Stimulated activated CD4-positive, alpha-beta T cell treated with anti-CD3 and anti-CD28 coated beads, TNF-alpha, amount 100 ng/mL, for 24 hours (primary cell): ENCODE measurements at places on chromosomes 2 and 18.

- no peak for DNase-seq
Observed at GRCh38 chr2:40300391-40300790, 151.5 kb downstream of the SLC8A1 start.

GRCh38 chr2:218149848-218150440 is 16.8 kb downstream of the CXCR1 start:
- no peak for DNase-seq

GRCh38 chr18:66193938-66194337 is 410.0 kb downstream of the CDH19 start:
- no peak for DNase-seq

DNA sequence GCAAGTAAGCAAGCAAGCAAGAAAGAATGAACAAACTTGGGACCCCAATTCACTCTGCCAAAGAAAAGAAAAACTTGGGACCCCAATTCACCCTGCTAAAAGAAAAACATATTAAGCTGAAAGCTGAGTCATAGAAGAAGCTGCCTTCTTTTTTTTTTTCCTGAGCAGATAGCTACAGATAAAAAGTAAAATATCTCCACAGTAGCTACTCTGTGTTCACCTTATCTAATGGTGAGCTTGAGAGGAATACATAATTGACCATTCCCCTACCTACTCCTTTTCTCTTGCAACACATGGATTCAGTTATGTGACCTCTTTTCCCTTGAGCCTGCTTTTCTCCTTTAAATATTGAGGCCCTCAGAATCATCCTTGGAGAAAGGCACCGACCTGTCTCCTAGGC is 63.0 kb downstream of the MCFD2 start:
- no peak for DNase-seq

DNA sequence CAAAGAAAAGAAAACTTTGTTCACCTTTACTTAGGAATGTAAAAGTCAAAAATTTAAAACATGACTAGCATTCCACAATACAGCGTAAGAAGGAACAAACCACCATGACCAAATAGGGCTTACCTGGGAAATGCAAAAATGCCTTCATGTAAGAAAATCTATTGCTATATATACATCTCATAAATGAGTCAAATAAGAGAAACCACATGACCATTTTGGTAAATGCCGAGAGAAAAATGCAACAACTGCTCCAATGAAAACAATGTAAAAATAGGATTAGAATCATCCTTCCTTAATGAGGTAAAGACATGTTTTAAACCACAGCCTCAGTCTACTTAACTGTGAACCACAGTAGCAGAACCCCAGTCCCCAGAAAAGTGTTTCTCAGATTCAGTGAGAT is 49.4 kb downstream of the TGOLN2 start:
- DNase-seq, result no peak

DNA sequence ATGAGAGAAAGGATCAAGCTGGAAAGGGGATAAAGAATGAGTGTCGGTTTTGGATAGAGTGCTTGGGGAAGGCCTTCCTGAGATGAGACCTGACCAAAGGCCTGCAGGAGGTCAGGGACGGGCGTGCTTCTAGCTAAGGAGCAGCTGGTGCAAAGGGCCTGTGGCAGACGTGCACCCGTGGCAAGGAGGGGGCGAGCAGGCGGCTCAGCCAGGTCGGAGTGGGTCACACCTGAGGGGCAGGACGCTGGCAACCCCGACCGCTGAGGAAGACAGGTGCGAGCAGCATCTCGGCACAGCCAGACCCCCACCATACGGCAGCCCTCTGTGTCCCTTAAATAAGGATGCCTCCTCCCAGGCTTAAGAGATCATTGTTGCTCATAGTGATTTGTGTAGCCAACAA is 48.1 kb downstream of the ODC1 start:
- DNase-seq, result no peak

- DNase-seq, result no peak
Observed at GRCh38 chr2:15687720-15688119, 96.1 kb downstream of the DDX1 start.

GRCh38 chr2:7121851-7122250 is 204.6 kb downstream of the RNF144A start:
- no peak for DNase-seq

DNA sequence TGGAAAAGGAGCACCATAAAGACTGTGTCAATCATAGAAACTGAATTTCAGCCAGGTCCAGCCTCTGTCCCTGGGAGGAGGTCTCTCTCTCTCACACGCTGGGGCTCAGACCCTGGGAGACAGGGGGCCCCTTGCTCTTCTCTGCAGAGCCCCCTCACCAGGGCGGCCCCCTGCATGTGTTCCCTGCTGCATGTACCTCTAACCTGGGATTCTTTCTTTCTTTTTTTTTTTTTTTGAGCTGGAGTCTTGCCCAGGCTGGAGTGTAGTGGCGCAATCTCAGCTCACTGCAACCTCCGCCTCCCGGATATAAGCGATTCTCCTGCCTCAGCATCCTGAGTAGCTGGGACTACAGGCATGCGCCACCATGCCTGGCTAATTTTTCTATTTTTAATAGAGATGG is 46.5 kb downstream of the TPO start:
- no peak for DNase-seq

- no peak for DNase-seq
Observed at GRCh38 chr18:23523429-23524212, 20.3 kb downstream of the RMC1 start.

- DNase-seq, result no peak
Observed at GRCh38 chr2:9492927-9493326, 18.6 kb downstream of the IAH1 start.

DNA sequence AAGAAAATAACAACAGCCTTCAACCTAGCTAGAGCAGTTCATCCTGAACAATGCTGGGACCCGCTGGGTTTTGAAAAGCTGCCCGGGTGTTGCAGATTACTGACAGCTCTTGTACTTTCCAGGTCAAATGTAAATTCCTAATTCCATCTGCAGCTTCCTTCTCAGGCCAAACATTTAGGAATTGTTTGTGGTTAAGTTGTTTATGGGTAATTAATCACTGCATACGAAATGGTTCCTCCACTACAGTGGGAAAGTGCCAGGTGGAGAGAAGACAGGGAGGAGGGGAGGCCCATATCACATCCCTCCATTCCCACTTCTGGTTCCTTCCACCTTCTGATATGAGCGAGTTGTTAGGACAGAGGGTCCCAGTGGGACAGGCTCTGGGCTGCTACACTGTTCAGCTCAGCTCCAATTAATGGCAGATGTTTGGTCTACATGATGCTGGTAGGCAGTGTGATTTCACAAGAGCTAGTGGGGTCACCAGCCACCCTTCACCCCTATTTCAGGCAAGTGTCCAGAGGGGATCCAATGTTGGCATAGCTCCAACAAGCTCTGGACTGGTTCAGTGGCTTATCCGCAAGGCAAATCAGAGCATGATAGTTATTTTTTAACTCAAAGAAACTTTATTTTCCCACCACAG is 112.9 kb upstream of the ACAA2 start:
- no peak for DNase-seq

GRCh38 chr2:172200495-172201085 is 97.9 kb upstream of the DLX2 start:
- peak; percentile 14 for DNase-seq

- no peak for DNase-seq
Observed at GRCh38 chr2:230956827-230957755, 32.0 kb upstream of the GPR55 start.

- DNase-seq, result no peak
Observed at GRCh38 chr18:13445241-13445897, 226.8 kb downstream of the LDLRAD4 start.

DNA sequence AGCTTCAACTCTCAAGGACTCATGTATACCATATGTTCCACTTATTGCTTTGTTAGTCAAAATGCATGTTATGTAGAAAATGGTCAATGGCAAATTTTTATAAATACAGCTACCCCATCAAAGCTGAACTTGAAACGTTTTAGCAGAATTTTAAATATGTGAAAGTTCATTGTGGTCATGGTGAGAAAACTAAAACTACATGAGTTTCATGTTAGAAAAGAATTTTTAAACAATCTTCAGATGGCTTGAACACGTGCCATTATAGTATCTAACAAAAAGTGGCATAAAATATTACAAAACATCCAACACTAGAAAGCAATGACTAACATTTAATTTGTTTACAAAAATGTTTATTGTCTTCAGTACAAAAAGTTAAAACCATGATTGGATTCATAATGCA is 246.0 kb upstream of the KCNJ3 start:
- DNase-seq, result no peak

DNA sequence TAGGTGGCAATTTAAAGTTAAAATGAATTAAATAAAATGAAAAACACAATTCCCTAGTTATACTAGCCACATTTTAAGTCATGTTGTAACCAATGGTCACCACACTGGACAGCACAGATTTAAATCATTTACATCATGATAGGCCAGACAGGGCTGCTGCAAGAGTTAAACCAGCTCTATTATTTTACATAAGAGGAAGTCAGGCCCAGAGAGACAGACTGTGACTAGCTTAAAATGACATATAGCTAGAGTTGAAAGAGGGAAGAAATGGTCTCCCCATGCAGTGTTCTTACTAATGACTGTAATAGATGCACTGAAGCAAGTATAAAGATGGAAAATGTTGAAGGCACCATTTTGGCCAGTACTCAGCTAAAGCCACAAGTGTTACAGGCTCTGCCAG is 69.6 kb downstream of the SLC66A3 start:
- DNase-seq, result no peak

DNA sequence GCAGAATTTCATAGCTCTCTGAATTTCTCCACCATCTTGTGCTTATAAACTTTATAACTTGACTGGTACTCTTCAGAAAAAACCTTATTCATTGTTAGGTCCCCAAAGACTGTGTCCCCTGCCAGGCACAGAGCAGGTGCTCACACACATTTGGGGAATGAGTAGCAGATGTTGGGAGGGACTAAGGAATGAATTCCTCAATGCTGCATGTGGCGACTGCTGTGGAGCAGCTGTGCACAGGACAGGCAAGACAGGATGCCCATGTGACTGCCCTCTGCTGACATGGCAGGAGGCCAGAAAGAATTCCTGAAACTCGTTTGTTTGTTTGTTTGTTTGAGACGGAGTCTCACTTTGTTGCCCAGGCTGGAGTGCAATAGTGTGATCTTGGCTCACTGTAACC is 122.3 kb upstream of the ITGA6 start:
- no peak for DNase-seq

DNA sequence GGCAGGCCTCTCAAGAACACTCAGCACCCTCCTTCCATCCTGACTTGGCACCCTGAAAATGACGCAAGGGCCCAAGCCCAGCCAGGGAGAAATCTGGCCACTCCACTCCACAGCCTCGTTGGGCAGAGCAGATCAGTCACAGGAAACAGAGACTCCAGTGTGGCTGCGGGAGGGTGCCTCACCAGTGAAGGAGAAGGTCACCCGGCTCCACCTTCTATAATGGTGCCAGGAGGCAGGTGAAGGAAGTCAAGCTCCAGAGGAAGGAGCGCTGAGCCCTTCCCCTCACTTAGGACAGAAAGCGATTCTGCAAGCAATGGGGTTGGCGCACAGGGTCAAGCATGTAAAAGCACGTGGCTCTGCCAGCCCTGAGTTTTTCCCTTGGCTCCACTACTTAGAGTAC is 35.3 kb downstream of the CRACDL start:
- DNase-seq, result no peak

DNA sequence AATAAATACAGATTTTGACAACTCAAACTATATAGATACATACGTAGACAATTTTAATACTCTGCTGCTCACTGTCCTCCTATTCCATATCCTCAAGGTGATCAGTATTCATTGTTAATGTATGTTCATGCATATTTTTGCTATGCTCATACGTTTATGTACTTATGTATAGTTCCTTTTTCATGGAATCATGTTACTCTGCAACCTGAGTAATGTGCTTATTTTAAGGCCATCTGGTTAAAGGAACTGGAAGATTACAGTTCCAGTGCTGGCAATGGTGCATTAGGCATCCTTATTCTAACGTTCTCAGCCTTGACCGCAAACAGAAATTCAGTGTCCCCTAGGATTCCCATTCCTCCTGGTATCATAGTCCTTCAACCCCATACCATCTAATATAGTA is 385.0 kb upstream of the TNP1 start:
- no peak for DNase-seq

DNA sequence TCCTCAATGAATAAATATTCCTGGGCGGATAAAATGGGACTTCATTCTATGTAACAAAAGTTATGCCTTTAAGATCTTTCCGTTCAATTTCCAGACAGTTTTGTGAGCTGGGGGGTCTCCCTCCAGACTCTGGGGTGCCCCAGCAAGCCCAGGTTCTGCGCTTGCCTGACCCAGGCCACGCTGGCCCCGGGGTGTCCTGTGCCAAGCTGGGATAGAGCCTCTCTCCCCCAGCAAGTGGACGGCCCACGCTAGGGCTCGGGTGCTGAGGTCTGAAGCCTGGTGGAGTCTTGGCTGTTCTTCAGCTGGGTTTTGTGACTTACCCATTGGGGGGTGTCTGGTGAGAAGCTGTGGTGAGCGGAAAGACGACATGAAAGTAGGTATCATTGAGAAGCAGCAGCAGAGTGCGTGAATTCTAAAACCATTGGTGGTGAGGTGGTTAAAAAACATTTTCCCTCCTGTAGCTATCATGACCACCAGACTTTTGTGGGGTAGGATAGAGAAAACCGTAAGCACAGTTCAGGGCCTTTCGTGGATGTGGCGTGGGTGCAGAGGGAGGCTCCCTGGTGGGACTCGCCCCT is 346.8 kb downstream of the ANAPC1 start:
- no peak for DNase-seq

GRCh38 chr2:40416486-40416885 is 35.4 kb downstream of the SLC8A1 start:
- no peak for DNase-seq

GRCh38 chr2:28616396-28616999 is 120.6 kb downstream of the PLB1 start:
- DNase-seq, result no peak

GRCh38 chr18:32048507-32049091 is 30.0 kb downstream of the RNF125 start:
- no peak for DNase-seq
